Uterus (tissue), 4 donors: ENCODE measurements at places on chromosomes 2 and 18. TPM values are rescaled to one million over a fixed set of nuclear protein-coding genes. Genes with fewer than 3 reads are reported as not detected.

- H3K27me3 ChIP-seq = no peaks in the 10 kb centered on the region
- DNase-seq = no peak
- H3K27ac ChIP-seq = no peak overlapping the region
- H3K4me1 ChIP-seq = no peaks in the 10 kb centered on the region
Observed at GRCh38 chr2:227010433-227010832, 153.6 kb downstream of the COL4A4 start.

PRKAG3 gene
- not detected for total RNA-seq

DNA sequence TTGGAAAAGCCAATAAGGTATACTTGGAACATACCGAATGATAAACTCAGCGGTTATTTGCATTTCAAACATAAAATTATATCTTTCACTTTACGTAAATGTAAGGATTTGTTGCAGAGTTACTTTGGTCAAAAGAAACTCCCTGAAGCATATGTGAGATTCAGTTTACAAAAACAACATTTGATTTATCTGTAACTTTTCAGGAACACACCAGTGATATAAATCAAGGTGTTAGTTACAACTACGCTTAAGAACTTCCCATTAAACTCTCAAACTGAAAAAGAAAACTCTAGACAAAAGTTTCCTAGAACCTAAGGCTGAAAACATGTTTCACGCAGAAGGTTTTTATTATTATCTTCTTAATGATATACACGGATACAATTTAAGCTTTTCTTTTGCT is 110.6 kb upstream of the MEIS1 start:
- no peaks in the 10 kb centered on the region for H3K36me3 ChIP-seq
- no peaks in the 10 kb centered on the region for H3K27me3 ChIP-seq
- DNase-seq = no peak
- H3K27ac ChIP-seq = peak overlapping the region; percentile 61
- H3K4me1 ChIP-seq = peaks cover 8% of the 10 kb centered on the region

GRCh38 chr2:228474466-228474865 is 293.0 kb upstream of the SPHKAP start:
- no peaks in the 10 kb centered on the region for H3K36me3 ChIP-seq
- H3K4me3 ChIP-seq = no peak overlapping the region
- H3K27ac ChIP-seq = no peak overlapping the region

DNA sequence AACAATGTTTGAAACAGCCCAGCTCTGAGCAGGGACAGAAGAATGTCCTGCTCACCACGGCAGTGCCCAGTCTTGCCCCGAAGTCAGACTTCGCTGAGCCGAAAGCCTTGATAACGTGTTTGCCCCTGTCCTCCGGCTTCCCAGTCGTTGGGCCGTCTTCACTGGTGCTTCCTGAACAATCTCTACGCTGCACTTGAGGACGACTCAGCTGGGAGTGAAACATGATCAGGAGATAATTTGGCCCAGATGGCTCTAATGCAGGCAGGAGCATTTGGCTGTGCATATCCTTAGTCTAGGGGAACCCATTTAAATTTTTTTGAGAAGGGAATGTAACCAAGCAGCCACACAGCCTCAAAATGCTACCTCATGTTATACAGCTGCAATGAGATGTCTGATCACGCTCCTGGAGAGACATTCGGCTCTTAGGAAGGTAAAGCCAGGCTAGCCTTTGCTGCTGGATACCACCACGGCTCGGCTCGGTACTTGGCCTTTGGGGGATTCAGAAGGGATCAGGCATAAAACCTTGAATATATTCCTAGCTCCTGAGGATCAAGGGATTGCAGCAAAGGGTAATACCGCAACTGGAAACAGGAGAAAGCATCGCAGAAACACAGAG is 43.6 kb downstream of the FECH start:
- DNase-seq = no peak
- no peaks in the 10 kb centered on the region for H3K36me3 ChIP-seq
- H3K27ac ChIP-seq = no peak overlapping the region
- no peaks in the 10 kb centered on the region for H3K27me3 ChIP-seq
- no peak overlapping the region for H3K4me3 ChIP-seq

DNA sequence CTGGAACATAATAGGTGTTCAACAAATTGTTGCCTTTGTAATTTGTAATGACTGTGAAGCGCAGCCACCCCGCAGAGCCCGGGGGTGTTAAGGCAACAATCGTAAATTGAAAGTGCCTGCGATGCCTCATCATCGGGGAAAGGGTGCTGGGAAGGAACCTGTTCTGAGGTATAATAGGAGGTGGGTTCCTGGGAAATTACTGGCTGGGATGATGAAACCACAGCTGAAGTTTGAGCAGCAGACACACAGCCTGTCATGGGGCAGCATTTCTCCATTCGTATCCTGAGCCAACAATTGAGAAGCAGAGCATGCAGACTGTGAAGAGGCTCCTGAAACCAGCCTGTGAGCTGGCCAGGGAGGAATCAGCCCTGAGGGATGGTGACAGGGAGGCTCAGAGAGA is 404.0 kb upstream of the MYT1L start:
- H3K4me1 ChIP-seq = no peaks in the 10 kb centered on the region
- H3K4me3 ChIP-seq = no peak overlapping the region
- H3K36me3 ChIP-seq = no peaks in the 10 kb centered on the region
- H3K27me3 ChIP-seq = no peaks in the 10 kb centered on the region
- no peak overlapping the region for H3K27ac ChIP-seq

- DNase-seq = no peak
- H3K4me1 ChIP-seq = peaks cover 7% of the 10 kb centered on the region
- no peaks in the 10 kb centered on the region for H3K36me3 ChIP-seq
- H3K4me3 ChIP-seq = no peak overlapping the region
Observed at GRCh38 chr2:54207666-54208195, 48.3 kb downstream of the TSPYL6 start.

DNA sequence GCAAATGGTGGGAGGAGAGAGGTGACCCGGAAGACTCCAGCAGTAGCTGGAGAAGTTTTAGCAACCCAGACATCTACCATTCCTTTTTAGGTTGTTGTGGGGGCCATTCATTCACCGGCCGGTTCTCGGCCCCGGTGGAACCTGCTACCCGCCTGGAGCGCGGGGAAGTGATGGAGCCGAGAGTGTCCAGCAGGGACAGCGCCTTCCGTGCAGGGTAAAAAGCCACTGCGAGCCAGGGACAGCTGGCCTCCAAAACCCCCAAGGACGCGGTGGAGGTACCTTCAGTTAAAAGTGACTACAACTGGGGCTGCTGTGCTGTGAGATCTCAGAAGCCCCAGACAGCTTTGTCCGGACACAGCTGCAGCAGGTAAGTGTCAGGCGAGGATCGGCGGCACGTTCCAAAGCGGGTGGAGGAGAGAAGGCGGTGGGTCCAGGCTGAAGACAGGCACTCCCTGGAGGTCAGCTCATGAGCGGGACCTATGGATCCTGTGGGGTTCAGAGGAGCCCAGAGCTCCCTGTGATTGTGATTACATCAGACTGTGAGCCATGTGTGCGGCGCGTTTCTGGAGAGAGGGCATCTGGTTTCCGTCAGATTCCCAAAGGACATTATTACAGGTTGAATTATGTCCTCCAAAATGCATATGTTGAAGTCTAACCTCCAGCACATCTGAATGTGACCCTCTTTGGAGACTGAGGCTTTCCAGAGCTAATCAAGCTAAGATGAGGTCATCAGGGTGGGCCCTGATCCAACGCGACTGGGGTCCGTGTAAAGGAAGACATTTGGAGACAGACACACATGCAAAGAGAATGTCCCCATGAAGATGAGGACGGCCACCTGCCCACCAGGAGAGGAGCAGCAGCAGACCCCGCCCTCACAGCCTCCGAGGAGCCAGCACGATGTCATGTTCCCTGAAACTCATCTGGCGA is 276.3 kb downstream of the EIPR1 start:
- no peak overlapping the region for H3K27ac ChIP-seq
- no peaks in the 10 kb centered on the region for H3K36me3 ChIP-seq
- H3K27me3 ChIP-seq = no peaks in the 10 kb centered on the region
- no peak for DNase-seq
- no peak overlapping the region for H3K4me3 ChIP-seq
- no peaks in the 10 kb centered on the region for H3K4me1 ChIP-seq
